Urinary bladder (tissue), 4 donors: ENCODE measurements at places on chromosomes 7 and 10. TPM values are rescaled to one million over a fixed set of nuclear protein-coding genes. Genes with fewer than 3 reads are reported as not detected.

Gene BTAF1
- 14.4 TPM for polyA plus RNA-seq

Gene PAX4
- polyA plus RNA-seq: not detected

Gene PLEKHS1
- 0.28 TPM for polyA plus RNA-seq

DNA sequence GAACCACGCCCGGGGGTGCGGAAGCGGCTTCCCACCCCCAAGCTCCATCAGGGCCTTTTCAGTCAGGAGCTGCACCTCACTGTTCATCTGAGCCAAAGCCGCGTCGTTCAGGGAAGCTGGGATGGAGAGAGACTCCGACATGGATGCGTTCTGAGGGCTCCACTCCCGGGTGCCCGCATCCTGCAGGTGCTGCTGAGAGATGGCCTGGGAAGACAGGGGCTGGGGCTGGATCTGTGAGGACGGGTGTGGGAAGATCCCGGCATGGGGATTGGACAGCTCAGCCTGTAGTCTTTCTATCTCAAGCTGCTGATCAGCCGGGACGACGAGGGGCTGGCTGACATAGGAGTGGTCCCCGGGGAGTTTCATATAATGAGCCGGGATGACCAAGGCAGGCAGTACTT is 45.0 kb upstream of the NMT2 start:
- DNase-seq: no peak
